ENCODE measurements at places on chromosomes 5 and 9.

DNA sequence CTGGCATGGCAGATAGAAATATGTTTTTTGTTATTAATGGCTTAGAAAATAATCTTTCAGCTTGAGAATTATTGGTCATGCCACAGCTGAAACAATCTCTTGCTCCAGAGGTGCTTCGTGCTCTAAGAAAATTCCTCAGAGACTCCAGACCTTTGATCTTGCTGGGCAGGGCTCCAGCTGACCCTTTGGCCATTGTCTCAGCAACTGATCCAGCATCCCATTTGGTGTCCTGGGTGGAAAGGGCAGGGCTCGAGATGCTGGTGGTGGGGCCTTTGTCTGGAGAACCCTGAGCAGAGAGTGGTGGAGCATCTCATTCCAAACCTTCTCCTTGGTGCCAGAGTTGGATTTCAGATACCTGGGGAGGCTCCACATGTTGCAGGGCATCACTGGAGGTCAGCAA lies 43.2 kb upstream of the PIK3R1 start:
- DNase-seq = no peak

- DNase-seq = no peak
Measured at GRCh38 chr5:130815246-130815645, 349.8 kb downstream of the HINT1 start.

- no peak for DNase-seq
Measured at GRCh38 chr5:159975462-159976019, 33.4 kb upstream of the TTC1 start.

- DNase-seq = no peak
Measured at GRCh38 chr9:94472806-94473360, 82.0 kb upstream of the PCAT7 start.

DNA sequence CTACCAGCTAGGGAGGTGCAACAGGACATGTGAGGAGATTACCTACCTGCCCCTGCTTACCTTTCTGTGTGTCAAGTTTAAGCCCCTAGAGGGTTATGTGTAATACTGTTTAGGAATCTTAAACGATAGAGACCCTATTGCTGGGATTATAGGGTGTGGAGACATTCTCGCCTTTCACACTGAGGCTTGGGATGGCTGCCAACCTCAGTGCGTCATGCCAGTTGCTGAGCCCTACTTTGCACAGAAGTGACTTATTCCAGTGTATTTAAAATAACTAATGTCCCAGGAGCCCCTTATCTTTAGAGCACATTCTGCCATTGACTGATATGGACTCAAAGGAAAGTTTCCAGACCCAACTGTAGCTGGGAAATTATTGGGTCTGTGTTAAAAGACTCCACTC lies 76.6 kb upstream of the XPA start:
- no peak for DNase-seq

- DNase-seq = no peak
Measured at GRCh38 chr9:129810116-129810515, 7.1 kb downstream of the TOR1B start.

GRCh38 chr5:1655496-1656270 lies 131.9 kb upstream of the LPCAT1 start:
- no peak for DNase-seq

GRCh38 chr5:163585206-163585605 lies 79.8 kb downstream of the MAT2B start:
- DNase-seq = no peak

GRCh38 chr9:94740145-94740840 lies 13.8 kb downstream of the AOPEP start:
- no peak for DNase-seq

DNA sequence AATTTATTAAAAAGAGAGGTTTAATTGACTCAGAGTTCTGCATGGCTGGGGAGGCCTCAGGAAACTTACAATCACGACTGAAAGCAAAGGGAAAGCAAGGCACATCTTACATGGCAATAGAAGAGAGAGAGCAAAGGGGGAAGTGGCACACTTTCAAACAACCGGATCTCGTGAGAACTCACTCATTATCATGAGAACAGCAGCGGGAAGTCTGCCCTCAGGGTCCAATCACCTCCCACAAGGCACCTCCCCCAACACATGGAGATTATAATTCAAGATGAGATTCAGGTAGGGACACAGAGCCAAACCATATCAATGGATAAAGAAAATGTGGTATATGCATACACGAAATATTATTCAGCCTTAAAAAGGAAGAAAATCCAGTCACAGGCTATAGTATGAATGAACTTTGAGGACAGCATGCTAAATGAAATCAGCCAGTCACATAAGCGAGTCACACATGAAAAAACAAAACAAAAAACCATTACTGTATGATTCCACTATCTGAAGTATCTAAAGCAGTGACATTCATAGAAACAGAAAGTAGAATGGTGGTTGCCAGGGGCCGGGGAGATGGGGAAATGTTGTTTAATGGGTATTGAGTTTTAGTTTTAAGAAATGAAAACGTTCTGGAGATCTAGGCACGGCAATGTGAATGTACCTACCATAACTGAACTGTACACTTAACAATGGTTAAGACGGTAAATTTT lies 83.4 kb upstream of the PCA3 start:
- no peak for DNase-seq

GRCh38 chr5:51383131-51384121 lies at the start of gene ISL1:
TSS of gene ISL1 (plus strand) at chr5:51383448. CDS start at chr5:51383672, 224 bp downstream.
- peak; percentile 22 for DNase-seq

DNA sequence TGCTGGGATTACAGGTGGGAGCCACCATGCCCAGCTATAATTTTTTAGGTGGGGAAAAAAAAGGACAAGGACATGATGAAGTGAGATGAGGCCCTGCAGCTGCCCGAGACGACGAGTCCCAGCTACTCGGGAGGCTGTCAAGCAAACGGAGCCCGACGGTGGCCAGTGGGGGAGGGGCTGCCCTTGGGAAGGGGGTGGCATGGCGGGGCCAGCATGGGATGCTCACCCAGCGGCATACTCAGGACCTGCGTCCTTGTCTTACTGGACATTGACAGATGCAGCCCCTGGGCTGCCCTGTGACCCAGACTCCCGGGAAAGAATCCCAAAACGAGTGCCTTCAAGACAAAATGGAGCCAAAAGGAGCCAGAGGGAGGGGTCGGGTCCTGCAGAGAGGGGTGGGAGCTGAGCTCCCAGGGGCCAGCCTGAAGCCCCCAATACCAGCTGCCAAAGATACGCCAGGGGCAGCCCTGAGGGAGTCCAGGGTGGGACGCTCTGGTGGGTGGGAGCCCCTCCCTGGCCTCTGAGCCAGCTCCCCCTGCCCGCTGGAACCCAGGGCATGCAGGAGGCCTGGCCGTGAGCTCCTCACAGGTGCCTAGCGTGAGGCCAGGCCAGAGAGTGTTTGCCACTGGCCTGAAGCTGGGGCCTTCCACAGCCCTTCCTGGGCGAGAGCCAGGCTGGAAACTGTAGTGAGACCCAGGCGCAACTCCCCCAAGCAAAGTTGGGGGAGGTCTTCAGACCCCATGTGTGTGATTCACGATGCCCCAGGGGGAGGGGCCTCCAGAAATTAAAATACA lies 15.7 kb downstream of the CCDC187 start:
- no peak for DNase-seq

DNA sequence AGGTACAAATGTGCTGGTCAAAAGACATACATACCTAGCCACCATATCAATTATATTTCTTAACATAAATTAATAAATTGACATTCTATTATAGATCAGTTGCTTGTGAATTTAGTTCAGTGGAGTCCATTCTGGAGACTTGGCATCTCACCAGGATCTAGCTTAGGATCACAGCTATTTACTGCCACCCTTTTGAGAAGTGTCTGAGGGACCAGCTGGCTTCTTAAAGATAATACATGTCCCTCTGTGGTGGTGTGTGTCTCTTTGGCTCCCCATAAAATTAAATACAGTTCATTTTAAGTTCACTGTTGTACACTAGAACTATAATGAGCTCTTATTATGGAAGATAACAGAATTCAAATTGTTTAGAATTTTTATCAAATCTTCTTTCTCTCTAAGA lies 290.7 kb downstream of the PRELID2 start:
- DNase-seq = no peak

DNA sequence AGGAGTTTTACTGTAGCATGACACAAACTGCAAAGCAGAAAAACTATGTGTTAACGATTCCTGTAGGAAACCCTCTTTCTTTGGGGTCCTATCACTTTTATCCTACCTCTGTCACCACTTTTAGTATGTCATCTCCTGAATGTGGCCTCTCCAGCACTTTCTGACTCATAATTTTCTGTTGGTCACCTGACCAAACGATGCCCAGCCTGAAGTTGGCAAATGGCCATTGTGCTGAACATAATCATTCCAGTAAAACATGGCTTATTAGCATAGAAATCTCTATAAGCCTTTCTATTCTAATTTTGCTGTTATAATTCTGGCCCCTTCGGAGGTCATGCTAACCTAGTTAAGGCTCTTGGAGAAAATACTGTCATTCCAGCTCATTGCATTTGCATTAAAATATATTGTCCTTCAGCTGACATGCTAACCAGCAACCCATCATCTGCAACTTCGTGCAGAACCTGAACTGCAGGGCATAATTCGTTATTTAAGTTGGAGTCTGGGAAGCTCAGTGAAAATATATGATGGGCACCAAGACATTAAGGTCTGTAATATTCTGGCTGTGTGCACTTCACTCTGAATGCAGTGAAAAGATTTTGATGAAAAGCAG lies 140.3 kb downstream of the NMUR2 start:
- no peak for DNase-seq

DNA sequence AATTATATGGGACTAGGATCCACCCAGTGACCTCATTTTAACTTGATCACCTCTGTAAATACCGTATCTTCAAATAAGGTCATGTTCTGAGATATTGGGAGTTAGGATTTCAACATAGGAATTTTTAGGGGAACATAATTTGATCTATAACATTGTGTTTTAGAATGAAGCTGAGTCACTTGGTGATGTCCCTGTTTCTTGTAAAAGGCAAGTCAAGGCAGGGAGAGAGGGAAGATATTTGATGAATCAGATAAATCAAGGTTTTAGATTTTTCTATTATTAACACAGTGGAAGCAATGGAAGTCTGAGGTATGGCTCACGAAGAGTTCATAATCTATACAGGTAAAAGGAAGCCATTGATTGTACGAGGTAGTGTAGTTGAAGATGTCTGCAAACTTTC lies 11.8 kb upstream of the GPR151 start:
- no peak for DNase-seq

GRCh38 chr5:37436146-37436934 lies 57.2 kb downstream of the WDR70 start:
- DNase-seq = no peak

DNA sequence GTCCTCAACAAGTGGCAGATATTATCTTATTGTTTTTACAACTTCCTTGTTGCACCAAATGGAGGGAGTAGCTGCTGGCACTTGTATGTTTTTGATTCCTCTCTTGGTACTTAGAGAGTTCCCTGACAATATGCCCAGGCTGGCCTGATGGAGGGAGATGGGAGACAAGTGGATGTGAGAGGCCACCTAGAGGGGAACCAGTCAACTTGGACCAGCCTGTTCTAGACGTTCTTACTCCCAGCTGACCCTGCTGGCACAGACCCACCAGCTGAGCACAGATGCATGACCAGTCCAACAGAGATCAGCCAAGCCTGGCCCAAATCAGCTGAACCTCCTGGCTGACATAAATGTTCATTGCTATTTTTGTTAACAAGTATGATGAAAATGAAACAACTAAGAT lies 60.9 kb upstream of the GDNF start:
- DNase-seq = no peak

GRCh38 chr5:14028188-14028587 lies 83.7 kb upstream of the DNAH5 start:
- DNase-seq = no peak

DNA sequence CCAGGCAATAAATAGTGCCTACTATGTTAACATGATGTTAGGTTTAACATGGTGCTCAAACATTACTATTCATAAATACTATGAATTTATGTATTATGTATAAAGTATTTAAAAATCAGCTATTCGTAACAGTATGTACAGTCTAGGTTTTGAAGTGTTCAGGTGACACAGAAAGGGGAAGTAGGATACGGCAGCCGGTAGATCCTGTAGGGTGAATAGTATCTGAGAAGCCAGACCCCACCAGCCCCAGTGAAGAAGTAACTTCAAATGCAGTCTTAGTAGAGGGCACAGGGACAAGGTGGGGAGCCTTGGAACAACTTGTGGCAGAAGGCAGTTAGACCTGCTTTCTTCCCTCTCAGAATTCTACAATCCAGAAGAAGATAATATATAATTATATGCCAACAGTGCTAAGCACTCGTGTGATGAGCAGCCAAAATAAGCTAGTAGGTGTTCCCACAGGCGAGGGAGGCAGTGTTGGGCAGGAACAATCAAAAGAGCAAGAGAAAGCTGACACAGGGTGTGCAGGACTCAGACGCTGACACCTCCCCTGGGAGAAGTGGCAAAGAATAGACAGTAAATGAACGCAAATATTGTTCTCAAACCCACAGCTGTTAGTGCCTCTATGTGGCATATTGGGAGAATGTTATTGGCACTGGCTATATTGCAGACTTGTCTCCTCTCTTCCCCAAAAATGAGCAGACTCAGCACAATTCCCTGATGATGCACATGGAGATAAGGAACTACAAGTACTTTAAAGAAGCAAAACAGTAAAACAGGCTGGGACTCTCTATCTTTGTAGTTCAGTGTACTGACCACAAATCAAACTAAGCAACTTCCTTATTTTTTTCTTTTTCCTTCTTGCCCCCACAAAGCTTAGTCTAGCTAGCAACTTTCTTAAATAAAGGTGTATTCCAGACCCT lies 4.6 kb downstream of the ZNF367 start:
- no peak for DNase-seq

DNA sequence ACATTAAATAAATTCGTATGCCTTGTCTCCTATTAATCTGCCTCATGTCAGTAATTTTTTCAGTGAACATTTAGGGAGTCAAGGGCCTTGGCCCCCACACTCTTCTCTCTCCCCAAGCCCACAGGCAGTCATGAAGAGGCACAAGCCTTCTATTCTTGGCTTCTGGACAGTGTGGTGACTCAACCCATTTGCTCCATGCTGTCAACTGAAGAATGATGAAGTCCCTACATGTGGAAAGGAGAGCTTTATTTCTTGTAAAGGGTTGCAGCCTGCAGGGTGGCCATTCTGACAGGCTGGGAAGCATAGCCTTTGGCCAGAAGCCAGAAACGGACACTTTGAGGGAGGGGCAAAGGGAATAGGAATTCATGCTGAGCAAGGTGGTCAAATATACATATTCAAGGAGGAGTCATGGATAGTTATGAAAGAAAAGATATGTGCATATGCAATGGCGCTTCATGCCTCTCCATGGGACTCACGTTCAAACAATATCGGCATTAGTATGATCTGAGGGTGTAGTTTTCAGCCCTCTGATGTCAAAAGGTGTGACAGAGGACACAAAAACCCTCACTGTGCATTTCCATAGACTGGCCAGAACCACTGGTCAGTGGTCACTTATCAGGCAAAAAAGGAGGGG lies 31.3 kb downstream of the ANKRA2 start:
- no peak for DNase-seq

DNA sequence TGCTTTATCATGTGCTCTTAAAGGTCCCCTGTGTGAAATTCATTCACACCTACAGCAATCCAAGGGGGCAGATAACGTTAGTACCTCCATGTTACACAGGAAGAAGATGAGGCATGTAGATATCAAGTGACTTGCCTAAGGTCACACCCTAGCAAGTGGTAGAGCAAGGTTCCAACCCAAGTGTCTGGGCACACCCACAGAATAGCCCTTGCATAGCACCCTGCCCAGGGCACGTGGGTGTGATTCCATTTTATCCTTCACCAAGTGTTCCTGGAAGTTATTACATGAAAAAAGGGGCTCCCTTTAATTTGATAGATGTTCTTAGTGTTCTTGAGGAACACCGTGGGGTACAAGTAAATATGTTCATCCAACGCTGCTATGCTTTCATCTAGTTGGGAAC lies 4.9 kb downstream of the TMEM171 start:
- DNase-seq = no peak

Data from DMS 273 treated with DMSO at 0.1 percent for 48 hours (cell line).